ENCODE measurements at places on chromosomes 3 and 15.

- no peak for DNase-seq
Measured at GRCh38 chr15:63013052-63013808, 29.3 kb upstream of the TPM1 start.

DNA sequence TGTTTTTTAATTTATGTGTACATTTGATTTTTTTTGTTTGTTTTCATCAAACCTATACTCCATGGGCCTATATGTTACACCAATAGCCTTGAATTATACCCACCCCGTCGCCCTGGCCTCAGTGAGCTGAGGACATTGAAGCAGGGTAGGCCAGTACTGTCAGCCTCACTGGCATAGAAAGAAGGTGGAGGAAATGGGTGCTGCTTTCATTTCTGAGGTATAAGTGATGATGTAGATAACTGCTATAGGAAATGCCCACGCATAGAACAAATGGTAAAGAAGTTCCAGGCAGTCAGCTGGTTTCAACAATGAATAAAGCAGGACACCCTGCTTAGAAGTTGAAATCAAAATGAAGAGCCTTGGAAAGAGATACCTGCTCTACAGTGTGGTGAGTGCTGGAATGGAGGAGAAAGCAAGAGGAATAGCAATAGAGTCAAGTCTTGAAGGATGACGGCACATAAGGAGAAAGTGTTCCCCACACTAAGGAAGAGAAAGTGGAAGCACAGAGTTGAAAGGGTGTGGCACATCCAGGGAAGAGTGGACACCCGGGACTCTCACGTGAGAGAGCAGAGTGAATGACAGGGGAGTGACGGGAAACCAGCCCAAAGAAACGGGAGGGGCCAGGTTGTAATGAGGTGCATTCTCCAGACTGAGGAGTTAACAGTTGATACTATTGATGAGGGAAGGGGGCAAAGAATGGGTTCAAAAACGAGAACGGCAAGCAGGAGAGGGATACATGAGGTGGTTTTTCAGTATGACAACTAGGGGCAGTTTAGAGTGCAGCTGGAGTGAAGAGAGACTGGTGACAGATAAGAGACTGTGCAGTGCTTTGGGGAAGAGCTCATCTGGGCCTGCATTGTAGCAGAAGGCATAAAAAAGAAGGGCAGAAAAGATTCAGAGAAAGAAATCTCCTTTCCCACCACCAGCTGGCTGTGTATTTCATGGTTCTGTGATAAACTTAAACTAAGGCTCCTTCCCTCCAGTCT, 70.5 kb downstream of the KLHL25 start:
- no peak for DNase-seq

DNA sequence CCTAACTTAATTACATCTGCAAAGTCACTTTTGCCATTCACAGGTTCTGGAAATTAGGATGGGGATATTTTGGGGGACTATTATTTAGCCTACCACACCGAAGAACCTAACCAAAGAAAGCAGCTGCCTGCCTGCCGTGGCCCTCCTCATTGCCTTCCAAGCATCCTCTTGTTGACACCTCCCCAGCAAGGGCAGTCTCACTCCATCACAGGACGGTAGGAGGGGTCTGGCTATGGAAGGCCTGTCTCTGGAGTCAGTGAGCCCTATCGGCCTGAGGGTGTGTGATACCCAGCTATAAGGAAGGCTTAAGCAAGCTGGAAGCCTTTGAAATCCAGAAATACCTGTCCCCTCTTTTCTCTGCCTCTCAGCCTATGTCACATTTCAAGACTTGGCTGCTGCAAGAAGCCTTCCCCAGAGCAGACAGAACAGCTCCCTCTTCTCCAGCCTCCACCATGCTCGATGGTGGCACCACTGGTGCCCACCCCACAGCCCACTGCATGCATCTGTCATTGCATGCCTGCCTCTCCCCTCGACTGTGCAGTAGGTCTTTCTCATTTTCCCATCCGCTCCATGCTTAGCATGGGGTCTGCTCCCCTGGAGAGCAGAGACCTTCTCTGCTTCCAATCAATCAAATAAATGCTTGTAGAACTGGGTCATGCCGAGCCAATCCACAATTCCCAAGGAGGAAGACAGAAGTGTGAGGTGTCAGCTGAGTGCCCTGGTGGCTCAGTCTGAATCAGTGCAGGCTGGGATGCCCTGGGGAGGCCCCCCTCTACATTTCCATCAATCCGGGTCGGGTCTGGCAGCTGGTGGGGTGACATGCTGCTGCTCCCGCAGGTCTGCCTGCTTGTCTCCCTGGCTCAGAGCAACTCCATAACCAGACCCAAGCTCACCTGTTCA, 23.9 kb upstream of the LOXL1 start:
- DNase-seq, result no peak

- DNase-seq, result no peak
Measured at GRCh38 chr15:50815958-50816590, 50.6 kb upstream of the SPPL2A start.

DNA sequence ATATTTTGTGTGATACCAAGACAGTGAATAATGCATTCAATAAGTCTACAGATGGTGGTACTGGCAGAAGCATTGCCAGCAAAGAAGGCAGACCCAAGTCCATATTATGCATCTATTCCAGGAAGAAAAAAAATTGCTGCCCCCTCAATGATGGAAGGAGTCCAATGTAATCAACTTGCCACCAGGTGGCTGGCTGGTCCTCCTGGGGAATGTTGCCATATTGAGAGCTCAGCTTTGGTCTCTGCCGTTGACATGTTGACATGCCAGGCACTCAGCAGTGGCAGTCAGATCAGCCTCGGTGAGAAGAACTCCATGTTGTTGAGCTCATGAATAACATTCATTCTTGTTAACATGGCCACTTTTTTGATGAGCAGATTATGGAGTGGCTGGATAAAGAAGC, 298.5 kb downstream of the IGSF11 start:
- DNase-seq, result no peak

GRCh38 chr15:27500206-27500605, 529.2 kb downstream of the GABRG3 start:
- DNase-seq, result no peak

GRCh38 chr3:6799264-6799915, 61.5 kb upstream of the GRM7 start:
- peak; percentile 2 for DNase-seq

- DNase-seq, result no peak
Measured at GRCh38 chr15:55247766-55248427, 41.7 kb downstream of the RAB27A start.

GRCh38 chr3:15083252-15083651, 15.7 kb downstream of the RBSN start:
- no peak for DNase-seq

DNA sequence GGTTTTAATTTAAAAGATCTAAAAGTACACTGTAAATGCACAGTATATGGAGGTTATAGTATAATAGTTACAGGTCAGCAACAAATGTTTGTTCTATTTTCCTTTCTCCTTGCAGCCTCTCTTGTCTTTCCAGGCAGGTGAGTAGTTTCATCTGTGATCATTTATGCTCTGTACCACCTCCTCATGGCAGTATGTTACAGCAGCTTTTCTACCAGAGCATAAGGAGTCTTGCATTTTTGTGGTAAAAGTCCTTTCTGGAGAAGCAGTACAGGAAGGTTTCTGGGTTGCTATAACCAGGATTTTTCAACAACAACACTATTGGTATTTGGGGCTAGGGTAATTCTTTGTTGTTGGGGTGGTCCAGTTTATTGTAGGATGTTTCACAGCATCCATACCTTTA, 59.5 kb downstream of the ZNF609 start:
- DNase-seq, result no peak

DNA sequence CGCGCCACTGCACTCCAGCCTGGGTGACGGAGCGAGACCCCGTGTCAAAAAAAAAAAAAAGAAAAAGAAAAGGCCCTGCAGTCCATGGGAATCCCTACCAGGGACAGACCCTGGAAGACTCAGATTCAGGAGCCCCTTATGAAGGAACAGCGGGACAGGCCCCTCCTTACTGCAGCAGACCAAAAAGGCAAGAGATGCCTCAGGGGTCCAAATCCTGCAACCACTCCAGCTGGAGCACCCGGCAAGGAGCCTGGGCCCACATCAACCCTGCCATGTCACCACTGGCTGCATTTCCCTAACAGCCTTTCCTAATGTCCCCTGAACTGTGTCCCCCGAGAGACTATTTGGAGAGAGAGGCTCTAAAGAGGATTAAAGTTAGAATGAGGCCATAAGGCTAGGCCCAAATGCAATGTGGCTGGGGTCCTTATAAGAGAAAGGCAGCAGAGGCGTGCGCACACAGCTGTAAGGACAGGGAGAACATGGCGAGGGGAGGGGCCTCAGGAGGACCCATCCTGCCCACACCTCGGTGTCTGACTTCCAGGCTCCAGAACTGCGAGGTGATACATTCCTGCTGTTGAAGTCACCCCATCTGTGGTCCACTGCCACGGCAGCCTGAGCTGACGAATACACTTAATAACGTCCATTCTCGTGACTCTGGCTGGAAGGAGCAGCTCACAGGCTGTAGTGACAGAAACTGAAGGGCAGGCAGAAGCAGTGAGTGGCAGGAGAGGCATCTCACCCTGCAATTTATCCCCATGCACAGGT, 78.1 kb downstream of the ATP10A start:
- no peak for DNase-seq

DNA sequence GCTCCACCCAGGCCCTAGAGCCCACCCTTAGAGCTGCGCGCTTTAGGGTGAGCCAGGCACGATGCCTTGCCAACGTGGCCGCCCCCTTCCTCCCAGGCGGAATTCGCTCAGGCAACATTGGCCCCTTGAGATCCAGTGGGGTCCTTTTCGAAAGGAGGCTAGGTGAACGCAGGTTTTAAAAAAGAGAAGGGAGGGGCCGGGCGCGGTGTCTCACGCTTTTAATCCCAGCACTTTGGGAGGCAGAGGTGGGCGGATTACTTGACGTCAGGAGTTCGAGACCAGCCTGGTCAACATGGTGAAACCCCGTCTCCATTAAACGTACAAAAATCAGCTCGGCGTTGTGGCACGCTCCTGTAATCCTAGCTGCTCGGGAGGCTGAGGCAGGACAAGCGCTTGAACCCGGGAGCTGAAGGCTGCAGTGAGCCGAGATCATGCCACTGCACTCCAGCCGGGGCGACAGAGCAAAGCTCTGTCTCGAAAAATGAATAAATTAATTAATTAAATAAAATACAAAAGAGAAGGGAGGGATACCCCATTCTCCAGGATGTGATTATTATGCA, 984 bp upstream of the RPP25 start:
- no peak for DNase-seq

GRCh38 chr3:178680489-178680888, 144.3 kb downstream of the KCNMB2 start:
- no peak for DNase-seq

- DNase-seq, result no peak
Measured at GRCh38 chr3:55565521-55565920, 78.4 kb upstream of the WNT5A start.

- DNase-seq, result no peak
Measured at GRCh38 chr3:17301271-17301670, 416.5 kb downstream of the PLCL2 start.

All from activated CD4-positive, alpha-beta T cell treated with anti-CD3 and anti-CD28 coated beads, Interleukin-2, amount 50 U/mL, for 1 hour (primary cell).